ENCODE measurements at places on chromosomes 11 and 22.

DNA sequence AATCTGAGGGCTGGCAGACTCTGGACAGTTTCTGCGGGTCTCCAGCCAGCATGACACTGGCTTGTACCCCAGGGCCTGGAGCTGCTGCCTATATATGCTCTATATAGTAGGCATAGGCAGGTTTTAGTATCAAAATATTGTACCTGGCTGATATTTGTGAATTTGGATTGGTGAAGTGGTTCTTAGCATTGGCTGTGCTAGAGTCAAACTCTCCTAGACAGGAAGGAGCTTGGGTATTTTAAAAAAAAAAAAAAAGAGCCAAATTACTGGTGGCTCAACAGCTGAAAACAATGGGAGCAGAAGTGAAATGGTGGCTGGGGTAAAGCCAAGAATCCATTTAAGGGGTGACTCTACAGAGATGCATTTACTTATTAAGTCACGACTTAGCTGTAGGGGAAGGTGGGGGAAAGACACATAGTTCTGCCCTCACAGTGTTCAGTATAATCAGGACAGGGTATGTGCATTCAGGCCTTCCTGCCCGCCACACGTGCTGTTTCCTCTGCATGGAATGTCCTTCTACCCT, 11.0 kb upstream of the MTFP1 start:
- no peak for DNase-seq

DNA sequence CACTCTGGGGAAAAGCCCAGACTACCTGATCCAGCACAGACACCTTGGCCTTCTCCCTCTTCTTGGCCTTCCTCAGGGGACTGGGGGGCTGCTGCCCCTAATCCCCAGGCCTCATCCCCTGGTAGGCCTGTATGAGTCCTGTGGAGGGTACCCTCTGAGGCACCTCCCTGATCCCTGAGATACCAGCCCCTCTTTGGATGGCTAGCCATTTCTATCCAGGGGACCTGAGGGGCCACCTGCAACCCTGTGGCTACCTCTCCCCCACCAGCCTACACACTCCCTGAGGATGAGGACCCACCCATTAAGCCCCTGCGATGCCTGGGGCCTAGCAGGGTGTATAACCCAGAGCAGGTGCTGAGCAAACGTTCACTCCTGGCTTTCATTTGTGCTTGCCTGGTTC, 54.6 kb downstream of the HIRA start:
- no peak for DNase-seq

- DNase-seq, result no peak
Observed at GRCh38 chr11:120401506-120401905, 65.3 kb downstream of the ARHGEF12 start.

DNA sequence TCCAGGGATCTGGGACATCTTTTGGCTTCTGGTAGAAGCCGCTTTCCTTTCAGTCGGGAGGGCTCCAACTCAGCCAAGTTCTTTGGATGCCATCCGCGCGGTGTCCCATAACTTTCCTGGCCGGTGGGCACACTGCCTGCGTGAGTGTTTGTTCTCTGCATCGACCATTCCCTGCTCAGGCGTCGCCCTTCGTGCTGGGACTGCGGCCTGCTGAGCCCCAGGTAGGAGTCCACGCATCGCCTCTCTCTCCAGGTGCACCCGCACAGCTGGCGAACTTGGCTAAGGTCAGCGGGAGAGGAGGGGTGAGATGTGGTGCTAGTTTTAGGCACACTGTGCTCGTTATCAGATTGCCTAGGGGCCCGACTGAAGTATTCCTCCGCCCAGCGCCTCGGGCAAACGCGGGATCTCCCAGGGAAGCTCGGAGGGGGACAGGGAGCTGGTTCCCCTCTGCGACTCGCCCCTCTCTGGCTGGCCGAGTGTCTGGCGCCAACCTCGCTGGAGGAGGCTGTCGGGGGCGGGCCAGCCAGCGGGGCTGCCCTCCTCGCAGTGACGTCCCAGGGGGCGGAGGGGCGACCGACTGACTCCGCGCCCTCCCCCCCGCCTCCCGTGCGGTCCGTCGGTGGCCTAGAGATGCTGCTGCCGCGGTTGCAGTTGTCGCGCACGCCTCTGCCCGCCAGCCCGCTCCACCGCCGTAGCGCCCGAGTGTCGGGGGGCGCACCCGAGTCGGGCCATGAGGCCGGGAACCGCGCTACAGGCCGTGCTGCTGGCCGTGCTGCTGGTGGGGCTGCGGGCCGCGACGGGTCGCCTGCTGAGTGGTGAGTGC, at the start of gene LAYN:
TSS of gene LAYN (plus strand) at position 607 of the 823 bp plus-strand sequence. CDS start at position 731, 124 bp downstream.
- DNase-seq, result no peak

GRCh38 chr11:15159085-15159484, 44.4 kb downstream of the INSC start:
- DNase-seq, result no peak

GRCh38 chr22:43399338-43399979, 12.4 kb upstream of the MPPED1 start:
- no peak for DNase-seq

DNA sequence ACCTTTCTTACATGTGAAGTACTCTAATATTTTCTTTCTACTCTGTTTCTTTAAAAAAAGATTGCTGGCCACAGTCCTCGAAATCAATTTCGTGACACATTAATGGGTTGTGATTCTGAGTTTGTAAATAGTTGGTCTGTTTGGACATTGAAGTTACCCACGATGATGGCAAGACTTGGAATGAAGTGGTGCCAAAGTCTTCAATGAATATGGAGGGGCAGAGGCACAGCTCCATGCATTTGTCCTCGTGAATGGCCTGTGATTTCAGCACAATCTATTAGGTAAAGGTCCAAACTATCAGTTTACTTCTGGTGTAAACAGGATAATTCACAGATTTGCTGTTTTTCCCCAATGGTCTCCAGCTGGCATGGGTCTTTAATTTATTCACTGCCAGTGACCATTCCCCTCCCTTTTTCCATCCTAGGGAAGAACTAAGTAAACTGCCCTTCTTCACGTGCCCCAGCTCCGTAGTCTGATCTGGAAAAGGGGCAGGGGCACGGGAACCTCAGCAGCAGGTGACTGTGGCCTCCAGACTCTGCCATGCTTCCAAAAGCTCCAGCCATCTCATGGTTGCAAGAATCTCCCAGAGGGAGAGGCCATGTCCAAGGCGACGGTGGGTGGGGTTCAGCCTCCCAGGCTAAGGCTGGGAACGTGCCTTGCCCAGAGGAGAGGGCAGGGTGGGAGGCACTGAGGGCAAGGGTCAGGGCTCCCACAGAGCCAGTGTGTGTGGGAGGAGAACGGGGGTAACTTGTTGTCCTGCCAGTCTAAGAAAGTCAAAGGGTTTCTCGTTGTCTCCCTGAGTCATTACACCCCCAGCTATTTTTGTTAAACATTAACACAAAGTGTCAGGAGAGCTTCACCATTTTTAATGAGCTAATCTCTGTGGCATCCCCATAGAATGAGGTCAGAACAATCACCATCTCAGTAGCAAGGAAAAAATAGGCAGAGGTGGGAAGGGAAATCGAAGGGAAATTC, 16.9 kb upstream of the PEX26 start:
- DNase-seq, result no peak

GRCh38 chr11:20634781-20635180, 34.6 kb upstream of the NELL1 start:
- no peak for DNase-seq

DNA sequence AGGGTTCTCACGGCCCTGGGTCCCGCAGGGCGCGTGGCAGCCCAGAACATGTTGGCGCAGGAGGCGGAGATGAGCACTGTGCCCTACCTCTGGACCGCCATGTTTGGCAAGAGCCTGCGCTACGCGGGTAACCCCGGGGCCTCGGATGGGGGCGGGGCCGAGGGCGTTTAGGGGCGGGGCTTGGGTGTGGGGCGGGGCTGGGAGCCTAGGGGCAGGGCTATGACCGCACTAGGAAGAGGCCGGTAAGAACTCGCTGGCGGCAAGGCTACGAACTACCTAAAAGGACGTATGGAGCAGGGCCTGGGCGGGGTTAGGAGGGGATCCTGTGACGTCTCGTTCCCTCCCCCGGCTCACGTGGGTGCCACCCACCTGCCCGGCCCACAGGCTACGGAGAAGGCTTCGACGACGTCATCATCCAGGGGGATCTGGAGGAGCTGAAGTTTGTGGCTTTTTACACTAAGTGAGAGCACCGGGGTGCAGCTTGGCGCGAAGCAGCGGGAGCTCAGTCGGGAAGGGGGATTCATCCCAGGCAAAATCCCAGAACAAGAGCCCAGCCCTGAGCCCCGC, 2.8 kb upstream of the LZTR1 start:
- DNase-seq, result no peak

DNA sequence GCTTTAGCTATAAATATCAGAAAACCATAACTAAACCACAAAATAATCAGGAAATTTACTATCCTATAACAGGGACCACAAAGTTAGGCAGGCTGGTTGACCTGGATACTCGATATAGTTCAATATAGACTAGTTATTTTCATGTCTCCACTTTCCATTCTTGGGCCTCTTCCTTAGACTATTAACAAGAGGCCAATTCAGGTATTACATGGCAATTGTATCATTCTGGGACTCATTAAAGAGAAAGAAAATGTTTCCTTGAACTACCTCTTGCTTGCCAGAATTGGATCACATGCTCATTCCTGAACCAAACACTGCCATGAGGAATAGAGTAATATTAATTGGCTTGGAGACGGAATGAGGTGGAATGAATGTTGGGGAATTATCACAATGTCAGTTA, 76.0 kb downstream of the EIF3M start:
- no peak for DNase-seq

DNA sequence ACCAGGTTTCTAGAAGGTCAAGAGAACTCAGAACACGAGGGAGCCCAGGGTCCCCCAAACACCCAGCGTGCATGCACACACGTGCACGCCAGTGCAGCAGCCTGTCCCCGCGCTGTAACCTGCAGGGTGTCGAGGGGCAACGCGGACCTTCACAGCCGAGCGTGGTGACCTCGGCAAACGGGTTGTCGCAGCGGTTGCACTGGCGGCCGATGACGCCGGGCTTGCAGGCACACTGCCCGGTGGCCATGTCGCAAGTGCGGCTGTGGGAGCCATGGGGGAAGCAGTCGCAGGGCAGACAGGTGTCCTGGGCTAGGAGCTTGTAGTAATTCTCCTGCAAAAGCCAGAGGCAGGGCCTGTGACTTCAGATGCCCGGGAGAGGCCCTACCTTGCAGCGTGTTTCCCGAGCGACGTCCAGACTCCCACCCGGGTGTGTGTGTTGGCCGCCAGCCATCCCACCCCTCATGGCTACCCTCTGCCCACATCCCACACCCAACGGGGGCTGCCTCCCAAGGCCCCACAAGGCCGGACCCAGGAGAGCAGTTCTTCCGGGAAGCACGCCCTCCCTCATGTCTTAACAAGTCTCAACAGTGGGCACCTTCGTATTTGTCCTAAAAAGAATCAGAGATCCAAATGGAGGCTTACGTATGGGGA, 56.1 kb downstream of the TRMU start:
- no peak for DNase-seq

DNA sequence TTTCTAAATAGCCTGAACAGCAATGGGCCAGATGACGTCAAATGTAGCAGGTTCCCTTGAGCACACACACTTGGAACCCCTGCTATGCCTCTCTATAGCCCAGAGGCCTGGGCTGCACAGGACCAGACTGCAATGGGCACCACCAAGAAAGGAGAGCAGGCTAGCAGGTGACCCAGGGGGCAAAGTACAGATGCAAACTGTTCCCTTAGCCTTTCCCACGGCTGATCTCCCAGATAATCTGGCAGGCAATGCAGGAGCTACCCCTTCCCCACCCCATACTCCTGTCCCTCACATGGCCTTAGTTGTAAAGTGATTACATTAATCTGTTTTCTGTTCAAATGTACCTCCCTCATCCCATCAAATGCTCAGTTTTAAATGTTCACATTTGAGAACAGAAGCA, 41.3 kb downstream of the SMCO4 start:
- DNase-seq, result no peak

DNA sequence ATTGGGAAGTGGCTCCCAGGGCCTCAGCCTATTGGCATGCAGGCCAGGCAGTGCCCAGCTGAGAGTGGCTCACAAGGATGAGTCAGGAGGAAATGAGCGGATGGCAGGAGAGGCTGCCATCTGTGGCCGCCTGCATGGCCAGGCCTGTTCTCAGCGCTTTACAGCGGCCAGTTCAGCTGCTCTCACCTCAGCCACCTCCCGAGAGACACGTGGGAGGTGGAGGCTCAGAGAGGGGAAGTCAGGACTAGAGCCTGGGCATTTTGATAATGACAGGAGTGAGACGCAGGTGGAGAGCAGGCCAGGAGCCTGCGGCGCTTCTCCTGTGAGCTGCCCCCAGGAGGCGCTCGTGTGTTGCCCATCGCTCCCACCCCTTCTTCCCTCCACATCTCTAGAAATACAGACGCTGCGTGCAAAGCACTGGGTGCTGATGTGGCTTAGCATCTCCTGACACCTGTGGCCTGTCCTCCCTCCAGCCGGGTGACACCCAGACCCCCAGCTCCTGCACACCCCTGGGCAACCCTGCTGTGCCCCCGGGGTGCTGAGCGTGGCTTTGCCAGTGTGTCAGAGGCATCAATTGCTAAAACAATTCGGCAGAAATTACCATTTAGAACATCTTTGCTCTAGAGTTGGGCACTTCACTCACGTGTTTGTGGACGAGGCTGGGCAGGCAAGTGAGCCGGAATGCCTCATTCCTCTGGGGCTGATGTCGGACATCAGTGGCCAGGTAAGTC, 21.4 kb upstream of the PANX2 start:
- no peak for DNase-seq

DNA sequence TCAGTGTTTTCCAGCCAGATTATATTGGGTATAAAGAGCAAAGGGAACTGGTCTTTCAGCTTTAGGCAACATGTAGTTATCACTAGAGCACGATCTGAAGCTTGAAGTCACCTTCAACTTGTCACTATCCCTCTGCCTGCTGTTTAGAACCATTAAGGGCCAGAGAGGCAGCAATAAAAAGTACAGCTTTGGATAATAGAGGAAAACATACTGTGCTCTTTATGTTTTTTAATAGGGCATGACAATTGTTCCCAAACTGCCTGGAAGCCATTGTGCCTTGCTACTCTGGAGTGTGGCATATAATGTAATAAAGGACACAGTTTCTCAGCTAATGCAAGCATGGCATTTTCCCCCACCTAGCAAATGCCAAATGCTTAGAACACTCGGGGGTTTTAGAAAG, 1912.0 kb upstream of the RAG2 start:
- DNase-seq, result no peak

DNA sequence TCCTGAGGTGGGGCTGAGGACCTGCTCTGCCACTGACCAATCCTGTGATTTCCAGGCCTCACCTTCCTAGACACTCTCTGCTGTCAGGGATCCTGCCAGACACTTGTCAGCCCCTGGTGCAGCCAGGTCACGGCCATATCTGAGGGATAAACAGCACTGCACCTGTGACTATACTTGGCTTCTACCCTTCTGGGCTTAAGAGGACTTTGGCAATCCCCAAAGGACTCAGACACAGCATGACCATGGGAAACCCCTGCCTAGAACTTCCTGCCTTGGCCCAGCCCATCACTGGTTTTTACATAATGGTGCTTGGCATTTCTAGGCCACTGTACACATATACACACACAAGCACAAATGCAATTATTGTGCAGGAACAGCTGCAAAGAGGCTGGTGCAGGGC, 11.6 kb upstream of the OLFML1 start:
- DNase-seq, result no peak

- peak; percentile 74 for DNase-seq
Observed at GRCh38 chr11:76669901-76670484, 554 bp downstream of the LRRC32 start.

- DNase-seq, result peak; percentile 62
Observed at GRCh38 chr11:20367313-20367948, 3.9 kb downstream of the HTATIP2 start.
